ENCODE measurements at places on chromosomes 4 and X.

DNA sequence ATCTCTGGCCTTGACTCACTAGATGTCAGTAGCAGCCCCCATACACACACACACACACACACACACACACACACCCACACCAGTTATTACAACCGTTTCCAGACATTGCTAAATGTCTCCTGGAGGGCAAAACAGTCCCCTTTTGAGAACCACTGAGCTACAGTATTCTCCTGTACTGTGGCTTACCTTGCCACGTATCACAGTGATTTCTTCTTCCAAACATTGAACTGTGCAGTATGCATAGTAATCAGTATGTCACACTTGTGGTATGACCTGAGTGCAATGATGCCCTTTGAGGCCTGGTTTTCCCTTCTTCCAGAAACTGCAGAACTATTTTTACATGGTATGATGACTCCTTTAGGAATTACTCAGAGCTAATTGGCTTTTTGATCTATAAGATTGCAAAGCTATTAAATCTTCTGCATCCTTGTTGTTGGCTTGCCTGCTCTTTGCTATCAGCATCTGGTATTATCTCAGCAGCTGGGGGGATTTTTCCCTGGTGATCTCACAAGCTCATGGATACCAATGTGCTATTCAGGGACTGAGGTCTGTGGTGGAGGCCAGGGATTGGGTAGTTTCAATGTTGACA, 3.6 kb upstream of the THOC2 start:
- DNase-seq: no peak

- DNase-seq: no peak
These were observed 225.8 kb downstream of the STK32B start for GRCh38 chr4:5277079-5277478.

DNA sequence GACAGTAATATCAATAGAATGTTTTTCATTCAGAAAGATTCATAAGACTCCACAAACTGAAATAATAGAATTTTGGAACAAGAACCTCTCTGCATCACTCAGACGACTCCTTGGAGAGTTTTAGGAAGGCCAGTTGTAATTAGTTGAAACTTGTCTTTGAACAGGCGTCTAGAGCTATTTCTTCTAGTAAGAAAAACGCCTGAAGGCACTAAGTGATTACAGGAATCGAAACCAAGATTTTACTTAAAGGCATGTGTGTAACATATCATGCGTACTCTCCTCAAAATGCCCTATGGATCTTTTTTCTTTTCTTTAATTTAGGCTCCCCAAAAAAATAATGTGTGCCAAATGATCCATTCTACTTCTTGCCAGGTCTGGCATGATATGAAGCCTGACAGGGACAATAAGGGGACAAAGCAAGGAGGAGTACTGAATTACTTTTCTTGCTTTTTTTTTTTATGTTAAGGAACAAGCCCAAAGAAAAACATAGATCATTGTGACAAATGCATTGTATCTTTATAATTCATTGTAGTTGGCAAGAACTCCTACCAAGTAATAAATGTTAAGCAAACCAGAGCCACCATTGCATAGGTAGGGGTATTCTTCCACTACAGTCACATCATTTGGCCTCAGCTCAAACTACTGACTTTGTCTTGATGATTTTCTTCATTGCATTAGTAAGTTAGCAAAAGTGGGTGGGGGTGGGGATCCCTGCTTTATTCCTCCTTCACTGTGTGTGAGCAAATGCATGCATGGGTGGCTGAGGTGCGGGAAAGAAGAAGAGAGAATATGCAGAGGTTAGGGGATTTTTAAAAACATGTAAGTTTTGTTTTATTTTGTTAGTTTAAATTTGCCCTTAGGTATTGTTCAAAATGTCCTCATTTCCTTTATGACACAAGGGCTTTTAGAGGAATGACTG, 79.9 kb upstream of the ATOH1 start:
- DNase-seq: no peak

GRCh38 chr4:145887241-145887991, 51.2 kb downstream of the ZNF827 start:
- DNase-seq: no peak

DNA sequence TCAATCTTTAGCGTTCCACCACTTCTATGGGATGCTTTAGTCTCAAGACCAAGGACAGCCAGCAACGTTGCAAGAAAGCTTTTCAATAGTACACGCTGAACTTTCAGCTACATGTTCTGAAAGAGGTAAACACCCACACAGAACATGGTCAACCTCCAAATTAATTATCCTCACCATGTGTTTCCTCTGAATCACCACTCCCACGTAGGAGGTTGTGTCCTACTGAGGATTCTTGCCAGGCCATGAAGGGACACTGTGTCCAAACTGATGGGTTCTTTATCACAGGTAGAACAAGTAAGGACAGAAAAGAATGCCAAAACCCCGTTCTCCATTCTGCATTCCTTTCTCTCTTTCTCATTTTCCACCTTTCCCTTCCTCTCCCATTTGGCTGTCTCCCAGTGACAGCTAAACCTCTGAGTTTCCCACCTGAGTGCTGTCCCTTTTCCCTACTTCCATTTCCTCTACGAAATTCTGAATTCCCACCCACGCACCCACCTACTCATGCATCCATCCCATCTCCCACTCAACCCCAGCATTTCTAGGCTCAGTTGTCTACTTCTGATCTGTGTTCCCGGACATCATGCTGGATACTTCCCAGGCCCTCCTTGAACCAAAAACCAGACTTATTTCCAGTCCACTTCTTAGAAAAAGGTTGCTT, 29.0 kb upstream of the GPM6B start:
- DNase-seq: no peak

- DNase-seq: no peak
These were observed 60.4 kb downstream of the SLC30A9 start for GRCh38 chr4:42050516-42051249.

- no peak for DNase-seq
These were observed 158.3 kb downstream of the LDB2 start for GRCh38 chr4:16739997-16740624.

GRCh38 chr4:46016306-46016705, 107.5 kb downstream of the GABRG1 start:
- no peak for DNase-seq

DNA sequence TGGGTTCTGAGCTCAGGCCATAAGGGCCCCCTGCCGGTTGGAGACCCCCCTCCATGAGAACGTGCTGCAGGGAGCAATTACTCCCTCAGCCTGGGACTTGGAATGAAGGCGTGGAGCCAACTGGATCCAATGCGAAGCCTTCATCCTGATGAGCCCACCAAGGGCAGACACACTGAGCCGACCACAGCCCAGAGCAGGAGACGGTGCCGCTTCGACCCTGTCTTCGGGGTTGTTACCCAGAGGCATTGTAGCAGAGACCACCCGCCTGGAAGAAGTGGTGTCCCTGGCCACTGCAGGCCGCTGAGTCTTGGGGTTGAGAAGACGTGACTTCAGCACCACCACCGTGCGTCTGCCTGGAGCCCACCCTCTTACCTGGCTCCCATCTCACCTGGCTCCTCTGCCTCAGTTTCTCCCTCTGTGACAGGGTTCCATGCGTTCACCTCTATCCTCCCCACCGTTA, 7.0 kb upstream of the NKX1-1 start:
- no peak for DNase-seq

- no peak for DNase-seq
These were observed 18.2 kb downstream of the PRDM8 start for GRCh38 chr4:80215449-80216052.

DNA sequence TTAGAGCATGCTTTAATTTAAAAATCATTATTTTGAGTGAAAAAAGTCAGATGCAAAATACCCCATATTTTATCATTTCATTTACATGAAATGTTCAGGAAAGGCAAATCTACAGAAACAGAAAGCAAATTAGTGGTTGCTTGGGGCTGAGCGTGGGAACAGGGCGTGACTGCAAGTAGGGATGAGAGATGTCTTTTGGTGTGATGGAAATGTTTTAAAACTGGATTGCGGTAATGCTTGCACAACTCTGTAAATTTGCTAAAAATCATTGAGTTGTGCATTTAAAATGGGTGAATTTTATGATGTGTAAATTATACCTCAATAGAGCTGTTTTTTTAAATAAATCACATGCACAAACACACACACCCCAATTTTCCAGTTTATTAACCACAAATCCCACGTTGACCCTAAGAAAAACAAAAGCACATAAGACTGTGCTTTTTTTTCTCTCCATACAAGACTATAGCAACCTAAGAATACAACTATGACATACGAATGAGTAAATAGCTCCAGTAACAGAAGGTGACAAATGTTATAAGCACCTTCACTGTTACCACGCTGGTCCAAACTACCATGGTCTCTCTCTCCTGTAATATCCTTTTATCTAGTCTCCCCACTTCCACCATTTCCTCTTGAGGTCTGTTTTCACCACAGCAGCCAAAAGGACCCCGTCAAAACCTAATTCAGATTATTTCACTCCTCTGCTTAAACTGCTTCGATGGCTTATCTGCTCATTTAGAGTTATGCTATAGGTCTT, 37.2 kb downstream of the FRMD7 start:
- DNase-seq: no peak

- no peak for DNase-seq
These were observed 191.4 kb downstream of the MGST2 start for GRCh38 chr4:139857021-139857420.

GRCh38 chrX:99394456-99394855, 1015.6 kb downstream of the PCDH19 start:
- no peak for DNase-seq

DNA sequence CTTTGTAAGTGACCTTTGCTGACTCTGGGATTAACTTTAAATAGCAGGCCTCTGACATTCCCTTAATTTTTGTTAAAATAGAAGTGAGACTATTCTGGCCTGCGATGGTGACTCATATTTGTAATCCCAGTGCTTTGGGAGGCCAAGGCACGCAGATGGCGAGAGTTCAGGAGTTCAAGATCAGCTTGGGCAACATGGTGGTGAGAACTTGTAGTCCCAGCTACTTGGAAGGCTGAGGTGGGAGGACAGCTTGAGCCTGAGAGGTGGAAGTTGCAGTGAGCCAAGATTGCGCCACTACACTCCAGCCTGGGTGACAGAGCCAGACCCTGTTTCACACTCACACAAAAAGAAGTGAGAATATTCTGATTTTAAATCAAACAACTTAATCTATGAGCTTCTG, 27.3 kb downstream of the ZNF330 start:
- DNase-seq: no peak
